Eye (tissue), 1 donor: ENCODE measurements at places on chromosomes 1 and 21.

- DNase-seq = peak; percentile 90
These were observed 90.2 kb upstream of the VAMP3 start for GRCh38 chr1:7680955-7681268.

DNA sequence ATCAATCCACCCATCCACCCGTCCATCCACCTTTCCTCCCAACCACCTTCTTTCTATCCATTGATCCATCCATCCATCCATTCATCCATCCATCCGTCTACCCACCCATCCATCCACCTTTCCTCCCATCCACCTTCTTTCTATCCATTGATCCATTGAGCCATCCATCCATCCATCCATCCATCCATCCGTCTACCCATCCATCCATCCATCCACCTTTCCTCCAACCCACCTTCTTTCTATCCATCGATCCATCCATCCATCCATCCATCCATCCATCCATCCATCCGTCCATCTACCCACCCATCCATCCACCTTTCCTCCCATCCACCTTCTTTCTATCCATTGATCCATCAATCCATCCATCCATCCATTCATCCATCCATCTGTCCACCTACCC lies 5.1 kb upstream of the EDN2 start:
- no peak for DNase-seq

DNA sequence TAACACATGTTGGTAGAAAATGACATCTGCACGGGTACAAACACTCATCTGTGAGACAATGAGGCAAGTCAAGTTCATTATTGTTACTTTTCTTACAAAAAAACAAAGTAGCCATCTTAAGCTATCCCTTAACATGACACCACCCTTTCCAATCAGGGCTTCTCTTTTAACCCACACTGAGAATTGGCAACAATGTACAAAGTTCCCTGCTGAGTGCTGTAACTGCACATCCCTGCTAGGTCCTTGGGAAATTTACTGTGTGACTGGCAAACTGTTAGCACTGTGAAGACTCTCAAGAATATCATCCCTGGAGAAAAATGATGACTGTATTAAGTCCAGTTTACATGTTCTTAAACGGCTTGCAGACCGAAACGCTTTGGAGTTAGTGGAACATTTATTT lies 185.8 kb upstream of the PLD5 start:
- no peak for DNase-seq

- no peak for DNase-seq
These were observed 5.7 kb upstream of the ABCA4 start for GRCh38 chr1:94126651-94127050.

GRCh38 chr1:164256456-164256855 lies 302.5 kb upstream of the PBX1 start:
- DNase-seq = no peak

DNA sequence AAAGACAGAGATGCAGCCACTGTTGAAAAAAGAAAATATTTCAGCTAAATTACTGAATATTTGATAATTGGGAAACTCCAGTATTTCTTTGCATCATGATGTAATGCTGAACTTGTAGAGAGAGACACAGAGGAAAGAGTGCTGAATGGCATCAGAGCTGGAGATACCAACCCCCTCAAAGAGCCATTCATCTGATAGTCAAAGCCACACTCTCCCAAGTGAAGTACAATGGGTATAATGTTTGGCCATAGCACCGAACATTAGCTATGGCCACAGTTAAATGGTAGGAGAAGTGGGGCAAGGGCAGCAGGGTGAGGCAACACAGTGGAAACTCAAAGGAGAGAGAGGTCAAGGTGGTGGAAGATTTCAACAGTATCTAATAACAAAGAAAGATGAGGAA lies 107.5 kb upstream of the TNFSF4 start:
- DNase-seq = no peak

DNA sequence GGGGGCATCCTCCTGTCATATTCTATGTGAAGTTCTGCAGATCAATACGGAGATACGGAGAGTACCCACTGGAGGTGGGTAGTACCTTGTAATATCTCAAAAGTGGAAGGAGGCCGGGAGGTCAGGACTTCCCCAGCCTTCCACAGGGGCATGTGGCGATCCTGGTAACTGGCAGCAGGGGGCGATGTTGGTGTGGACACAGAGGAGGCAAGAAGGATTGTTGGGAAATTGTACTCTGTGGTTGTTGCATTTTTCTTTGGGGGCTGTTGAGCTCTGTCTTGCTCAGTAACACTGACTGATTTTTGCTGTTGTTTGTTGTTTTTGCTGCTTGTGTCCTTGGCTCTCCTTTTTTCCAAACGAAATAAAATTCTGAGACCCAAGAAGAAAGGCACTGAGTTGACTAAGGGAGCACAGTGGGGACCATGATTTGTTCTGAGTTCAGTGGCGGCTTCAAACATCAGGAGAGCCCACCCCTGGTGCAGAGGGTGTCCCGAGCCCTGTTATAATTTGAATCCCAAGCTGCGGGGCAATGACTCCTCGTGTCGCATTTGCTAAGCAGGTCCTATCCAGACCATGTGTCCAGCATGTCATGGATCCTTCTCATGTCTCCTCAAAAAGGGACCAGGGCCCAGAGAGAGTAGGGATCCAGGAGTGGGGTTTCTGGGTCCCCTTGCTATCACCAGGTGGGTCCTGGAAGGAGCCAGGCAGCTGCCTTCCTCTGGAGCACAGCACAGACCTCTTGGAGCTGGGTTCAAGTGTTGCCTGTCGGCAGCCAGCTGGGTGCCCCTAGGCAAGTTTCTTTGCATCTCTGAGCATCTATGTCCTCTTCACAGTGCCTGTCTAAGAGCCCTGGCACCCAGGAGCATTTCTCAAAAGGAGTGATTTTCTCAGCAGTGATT lies 22.8 kb downstream of the LHX4 start:
- peak; percentile 73 for DNase-seq

GRCh38 chr1:159185121-159185520 lies 13.7 kb downstream of the CADM3 start:
- no peak for DNase-seq

DNA sequence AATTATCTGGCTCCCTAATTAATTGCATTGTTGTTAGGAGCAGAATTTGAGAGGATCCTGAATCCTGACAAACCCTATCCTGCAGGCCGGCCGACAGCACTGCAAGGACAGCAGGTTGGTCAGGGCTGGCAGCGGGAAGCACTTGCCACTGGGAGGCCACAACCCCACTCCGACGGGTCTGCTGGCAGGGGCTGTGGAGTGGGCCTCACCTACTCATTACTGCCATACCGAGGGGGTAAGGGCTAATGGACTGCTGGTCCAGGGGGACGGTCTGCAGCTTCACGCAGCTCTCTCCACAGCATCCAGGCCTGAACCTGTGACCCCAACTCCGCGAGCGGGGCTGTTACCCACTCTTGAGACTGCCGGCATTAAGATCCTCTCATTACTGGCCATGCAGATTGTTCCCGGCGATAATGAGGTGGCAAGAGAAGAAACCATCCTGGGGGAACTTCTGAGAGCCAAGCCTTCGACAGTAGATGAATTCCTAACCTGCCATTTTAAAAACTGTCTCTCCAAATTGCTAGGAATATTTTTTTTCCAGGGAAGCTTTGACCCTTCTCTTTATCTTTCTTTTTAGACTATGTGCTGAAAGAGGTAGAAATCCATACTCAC lies 501.3 kb downstream of the OMA1 start:
- DNase-seq = peak; percentile 16

- no peak for DNase-seq
These were observed 27.7 kb downstream of the ATP1A1 start for GRCh38 chr1:116400780-116401179.

DNA sequence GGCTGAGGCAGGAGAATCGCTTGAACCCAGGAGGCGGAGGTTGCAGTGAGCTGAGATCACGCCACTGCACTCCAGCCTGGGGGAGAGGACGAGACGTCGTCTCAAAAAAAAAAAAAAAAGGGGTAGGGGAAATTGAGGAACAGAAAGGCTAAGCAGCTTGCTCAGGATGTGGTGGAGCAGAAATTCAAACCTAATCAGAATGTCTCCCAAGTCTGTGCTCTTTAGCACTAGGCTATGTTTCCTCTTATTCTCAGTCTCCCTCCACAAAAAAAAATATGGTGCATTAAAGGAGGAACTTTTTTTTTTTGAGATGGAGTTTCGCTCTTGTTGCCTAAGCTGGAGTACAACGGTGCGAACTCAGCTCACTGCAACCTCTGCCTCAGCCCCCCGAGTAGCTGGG lies 114.2 kb downstream of the SLC16A1 start:
- no peak for DNase-seq

GRCh38 chr1:209391792-209392191 lies 191.7 kb upstream of the CAMK1G start:
- no peak for DNase-seq

DNA sequence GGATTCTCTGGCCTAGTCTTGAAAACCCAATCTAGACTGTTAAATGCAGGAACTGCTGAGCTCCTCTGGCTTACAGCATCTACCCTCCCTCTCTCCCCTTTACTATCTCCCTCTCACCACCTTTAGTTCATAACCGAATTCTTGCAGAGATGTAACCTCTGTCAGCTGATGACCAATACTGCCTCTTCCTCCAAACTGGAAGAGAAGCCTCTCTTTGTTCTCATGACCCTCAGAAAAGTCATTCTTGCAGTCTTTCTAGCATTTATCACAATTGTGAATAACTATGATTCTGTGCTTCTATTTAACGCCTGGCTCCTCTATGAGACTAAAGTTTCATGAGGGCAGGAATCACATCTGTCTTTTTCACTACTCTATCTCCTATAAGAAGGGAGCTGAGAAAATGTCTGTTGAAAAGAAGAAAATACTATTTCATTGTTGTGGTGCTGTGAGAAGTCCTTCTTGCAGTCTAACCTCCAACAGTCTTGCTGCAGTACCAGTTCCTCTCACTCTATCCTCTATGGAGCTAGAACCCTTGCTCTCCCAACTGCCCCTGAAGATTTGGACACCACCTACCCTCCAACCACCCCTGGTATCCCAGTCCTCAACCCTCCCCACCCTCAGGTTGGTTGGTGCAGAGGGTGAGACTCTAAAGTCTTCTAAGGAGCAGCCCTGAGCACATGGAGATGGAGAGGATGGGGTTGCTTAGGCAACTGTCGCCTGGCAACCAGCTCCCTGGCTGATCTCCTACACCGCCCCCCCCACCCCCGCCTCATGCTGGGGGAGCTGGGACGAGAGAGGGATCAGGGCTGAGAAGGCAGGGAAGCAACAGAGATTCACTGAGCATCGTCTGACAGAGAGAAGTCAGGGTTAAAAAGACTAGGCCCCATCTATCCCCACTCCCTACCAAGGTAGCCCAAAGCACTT lies 13.9 kb downstream of the MEF2D start:
- DNase-seq = peak; percentile 61

DNA sequence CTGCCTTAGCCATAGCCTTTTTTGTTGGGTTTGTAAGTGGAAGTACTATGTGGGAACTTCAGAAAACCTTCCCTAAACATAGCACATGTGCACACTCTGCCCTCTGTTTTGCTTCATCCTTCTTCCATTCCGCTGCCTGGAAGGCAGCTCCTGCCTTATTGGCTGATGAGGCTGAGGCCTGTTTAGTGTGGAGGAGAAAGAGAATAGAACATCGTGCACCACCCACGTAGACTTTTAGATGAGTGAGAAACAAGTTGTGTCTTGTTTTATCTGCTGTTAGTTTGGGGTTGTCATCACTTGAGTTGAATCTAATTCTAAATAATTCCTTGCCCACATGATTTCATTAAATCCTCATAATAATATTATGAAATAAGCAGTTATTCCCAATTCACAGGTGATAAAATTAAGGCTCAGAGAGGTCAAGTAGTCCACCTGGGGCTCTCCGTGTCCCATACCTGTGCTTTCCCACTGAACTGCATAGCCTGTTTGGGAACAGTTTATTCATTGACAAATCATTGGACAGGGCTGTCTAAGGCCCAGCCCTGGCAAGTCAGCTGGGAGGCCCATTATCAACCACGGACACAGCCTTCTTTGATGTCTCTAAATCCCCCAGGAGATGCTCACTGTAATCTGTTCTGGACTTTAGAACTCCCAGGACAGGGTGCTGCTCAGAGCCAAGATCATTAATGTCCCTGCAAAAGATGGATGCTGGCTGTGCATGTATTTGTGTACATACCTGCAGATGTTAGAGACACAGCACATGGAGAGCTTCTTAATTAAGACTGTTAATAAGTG lies 93.0 kb downstream of the ABCA4 start:
- no peak for DNase-seq

- DNase-seq = no peak
These were observed 262.1 kb upstream of the LRRC7 start for GRCh38 chr1:69305621-69306020.

GRCh38 chr1:156063997-156064285 lies 3.0 kb downstream of the RAB25 start:
- no peak for DNase-seq

DNA sequence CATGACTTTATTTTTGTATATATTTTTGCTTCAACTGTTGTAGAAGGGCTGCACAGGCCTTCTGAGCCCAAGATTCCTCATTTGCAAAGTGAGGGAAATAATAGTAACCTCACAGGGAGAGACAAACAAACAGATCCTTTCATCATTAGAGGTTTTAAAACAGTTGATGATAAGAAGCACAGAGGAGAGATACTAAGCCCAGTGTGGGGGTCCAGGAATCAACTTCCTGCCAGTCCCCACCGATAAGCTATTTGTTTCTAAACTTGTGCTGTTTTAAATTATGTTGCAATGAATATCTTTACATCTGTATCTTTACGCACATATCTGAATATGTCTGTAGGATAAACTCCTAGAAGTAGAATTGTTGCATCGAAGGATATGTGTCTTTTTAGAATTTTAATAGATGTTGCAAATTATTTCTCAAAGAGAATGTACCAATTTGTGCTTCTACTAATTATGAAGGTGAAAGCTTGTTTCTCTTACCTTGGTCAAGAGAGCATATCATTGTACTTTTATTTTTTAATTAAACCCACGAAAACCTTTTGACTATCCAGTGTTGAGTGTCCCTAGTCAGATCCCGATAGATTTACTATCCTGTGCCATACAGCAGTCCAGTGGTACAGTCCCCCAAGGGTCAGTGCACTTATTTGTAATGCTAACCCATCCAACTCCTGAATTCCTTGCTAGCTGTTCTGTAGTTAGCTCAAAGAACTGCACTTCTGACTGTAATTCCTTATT lies 10.8 kb downstream of the FCRLB start:
- no peak for DNase-seq

GRCh38 chr1:48753293-48753692 lies 23.4 kb downstream of the BEND5 start:
- no peak for DNase-seq

GRCh38 chr1:4784761-4785160 lies 130.4 kb downstream of the AJAP1 start:
- no peak for DNase-seq

GRCh38 chr21:42157606-42158310 lies 61.2 kb upstream of the ABCG1 start:
- DNase-seq = no peak

GRCh38 chr21:39911286-39912199 lies 44.3 kb downstream of the PCP4 start:
- DNase-seq = no peak

DNA sequence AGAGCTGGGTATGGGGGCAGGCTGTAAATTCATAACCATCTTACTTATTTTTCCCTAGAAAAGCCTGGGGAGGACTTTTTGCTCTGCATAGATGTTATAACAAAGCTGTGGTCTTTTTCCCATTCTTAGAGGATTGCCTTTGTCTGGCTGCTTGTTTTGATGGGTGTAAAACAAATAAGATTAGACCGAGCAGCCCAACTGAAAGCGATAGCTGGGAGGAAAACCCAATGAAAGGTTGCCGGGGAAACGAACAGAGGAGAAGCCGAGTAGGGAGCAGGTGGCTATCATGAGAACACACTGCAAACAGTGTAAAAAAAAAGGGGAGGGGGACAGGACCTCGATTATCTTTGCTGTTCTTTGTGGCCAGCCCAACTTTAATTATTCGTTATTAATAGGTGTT lies 1.9 kb downstream of the ELAVL4 start:
- DNase-seq = peak; percentile 90

- DNase-seq = no peak
These were observed 2.9 kb upstream of the CD46 start for GRCh38 chr1:207748737-207749528.

- no peak for DNase-seq
These were observed 166.1 kb upstream of the RGS18 start for GRCh38 chr1:191992118-191992517.
